ENCODE measurements at places on chromosomes 3 and 15. TPM values are rescaled to one million over a fixed set of nuclear protein-coding genes. Genes with fewer than 3 reads are reported as not detected.

EIF2A gene
- 228 TPM for total RNA-seq

SEMA3G gene
- 2.6 TPM for total RNA-seq

IGSF11 gene
- total RNA-seq = 18.2 TPM

DAZL gene
- not detected for total RNA-seq

RFT1 gene
- 8.1 TPM for total RNA-seq

TTC23 gene
- total RNA-seq = 22.8 TPM

KLHL40 gene
- under 0.01 TPM for total RNA-seq

EPB42 gene
- total RNA-seq = not detected

- DNase-seq = no peak
Observed at GRCh38 chr15:31344266-31344665, 17.6 kb downstream of the KLF13 start.

GRCh38 chr3:80213086-80213485 lies 445.3 kb upstream of the ROBO1 start:
- no peak for DNase-seq

GRCh38 chr3:119643528-119643927 lies 16.9 kb downstream of the POPDC2 start:
- no peak for DNase-seq

GRCh38 chr3:17885986-17886385 lies 143.6 kb upstream of the TBC1D5 start:
- DNase-seq = no peak

- DNase-seq = no peak
Observed at GRCh38 chr15:96560246-96560895, 229.9 kb downstream of the NR2F2 start.

DNA sequence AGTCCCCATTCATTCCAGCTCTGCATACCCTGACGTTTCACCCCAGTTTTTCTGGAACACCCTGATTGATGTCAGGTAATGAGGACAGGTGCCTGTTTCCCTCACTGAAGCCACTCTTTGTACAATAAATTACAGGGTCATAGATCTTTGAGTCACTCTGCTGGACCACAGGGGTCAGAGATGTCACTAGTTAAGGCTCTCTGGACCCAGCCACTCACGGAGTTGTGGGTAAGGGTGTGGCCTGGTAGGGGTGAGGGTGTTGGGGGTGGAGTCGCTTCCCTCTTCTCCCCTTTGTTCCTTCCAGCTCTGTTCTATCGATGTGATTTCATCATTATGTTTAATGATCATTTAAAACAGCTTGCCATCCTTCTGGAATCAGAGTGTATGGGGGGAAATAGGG lies 512 bp downstream of the IQCF5 start:
- DNase-seq = no peak

GRCh38 chr15:89677381-89677780 lies 1.8 kb downstream of the PLIN1 start:
- DNase-seq = no peak

- DNase-seq = no peak
Observed at GRCh38 chr3:82556113-82556512, 794.7 kb upstream of the GBE1 start.

DNA sequence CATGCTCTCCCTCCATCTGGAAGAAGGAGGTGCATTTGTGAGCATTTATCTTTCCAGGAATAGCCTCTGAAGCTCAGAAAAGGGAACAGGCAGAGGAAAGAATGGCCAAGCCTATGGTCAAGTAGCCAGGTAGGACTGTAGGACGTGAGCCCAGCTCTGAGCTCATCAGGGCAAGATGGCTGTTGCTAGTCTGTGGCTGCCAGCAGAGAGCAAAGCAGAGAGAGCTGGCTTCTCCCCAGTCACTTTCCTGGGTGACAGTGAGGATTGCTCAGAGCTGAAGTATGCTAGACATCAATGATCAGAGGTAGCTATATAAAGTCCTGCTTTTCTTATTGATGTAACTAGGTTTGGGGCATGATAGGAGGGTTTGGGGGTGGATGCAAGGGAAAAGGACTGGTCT lies 146.1 kb upstream of the SLC24A5 start:
- no peak for DNase-seq

- no peak for DNase-seq
Observed at GRCh38 chr15:44812029-44812517, 75.7 kb downstream of the TRIM69 start.

- DNase-seq = no peak
Observed at GRCh38 chr3:88985491-88985890, 121.9 kb upstream of the EPHA3 start.

DNA sequence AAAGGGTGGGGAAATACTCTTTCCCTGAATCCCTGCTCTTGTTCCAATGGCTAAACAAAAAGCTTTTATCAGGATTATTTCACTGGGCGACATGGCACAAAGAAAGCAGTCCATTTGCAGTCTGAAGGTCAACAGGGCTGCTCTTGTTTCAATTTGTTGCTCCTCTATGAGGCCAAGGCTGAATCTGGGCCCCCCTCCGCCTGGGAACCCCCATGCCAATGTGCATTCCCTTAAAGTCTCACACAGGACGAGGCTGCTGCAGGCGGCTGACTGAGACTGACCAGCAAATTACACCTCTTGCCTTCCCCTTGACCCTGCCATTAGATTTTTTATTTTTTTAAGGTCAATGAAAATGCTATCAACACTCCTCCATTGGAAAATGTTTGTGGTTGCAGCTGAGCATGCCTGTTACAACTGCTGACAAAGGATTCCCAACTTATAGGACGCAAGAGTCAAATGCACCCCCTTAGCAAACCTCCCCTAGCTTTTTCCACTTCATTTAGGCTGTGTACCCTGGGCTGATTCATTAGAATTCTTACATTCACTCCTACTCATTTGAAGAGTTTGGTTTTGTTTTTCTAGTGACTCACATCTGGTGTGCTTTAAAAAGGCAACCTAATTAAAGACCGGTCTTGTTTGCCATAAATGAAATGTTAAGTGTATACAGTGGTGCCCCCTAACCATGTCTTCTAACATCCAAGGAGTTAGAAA lies 60.8 kb upstream of the ARHGEF3 start:
- DNase-seq = no peak

- DNase-seq = no peak
Observed at GRCh38 chr15:80596521-80596976, 98.6 kb upstream of the ABHD17C start.

GRCh38 chr15:83110381-83110780 lies 2.9 kb downstream of the TM6SF1 start:
- DNase-seq = no peak

DNA sequence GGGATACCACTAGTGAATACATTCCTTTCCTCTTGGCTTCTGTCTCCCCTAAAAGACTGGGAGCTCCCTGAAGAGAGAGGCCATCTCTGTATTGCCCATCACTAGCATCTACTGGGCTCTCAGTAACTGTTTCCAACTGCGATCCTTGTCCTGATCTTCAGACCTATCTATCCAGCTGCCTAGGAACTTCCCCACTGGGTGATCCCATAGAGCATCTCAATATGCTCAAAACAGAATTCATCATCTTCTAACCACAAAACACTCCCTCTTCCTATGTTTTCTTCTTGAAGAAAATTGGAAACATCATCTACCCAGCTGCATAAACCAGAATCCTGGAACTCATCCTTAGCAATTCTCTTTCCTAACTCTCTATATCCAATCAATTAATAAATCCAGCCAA lies 54.6 kb downstream of the PLD1 start:
- DNase-seq = no peak

Data from sigmoid colon (tissue), 7 donors.